ENCODE measurements at places on chromosomes 3 and 15.

- no peak for DNase-seq
Observed at GRCh38 chr3:152519376-152519775, 250.6 kb downstream of the MBNL1 start.

DNA sequence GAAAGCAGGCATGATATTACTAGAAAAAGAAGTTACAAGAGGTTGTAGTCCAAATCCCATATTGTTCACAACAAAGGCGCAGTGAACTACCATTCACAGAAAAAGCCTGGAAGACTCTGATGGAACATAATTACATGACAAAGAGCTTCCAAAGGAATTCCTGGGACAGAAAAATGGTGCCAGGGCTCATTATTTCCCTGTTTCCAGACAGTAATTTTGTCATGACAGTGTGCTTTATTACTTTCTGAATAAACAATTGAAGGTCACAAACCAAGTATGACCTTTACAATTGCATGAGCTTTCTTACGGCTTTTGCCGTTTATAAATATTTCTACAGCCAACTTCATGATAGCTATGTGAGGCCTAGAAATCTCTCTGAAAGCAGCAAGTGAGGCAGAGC, 61.0 kb downstream of the CYFIP1 start:
- DNase-seq = no peak

DNA sequence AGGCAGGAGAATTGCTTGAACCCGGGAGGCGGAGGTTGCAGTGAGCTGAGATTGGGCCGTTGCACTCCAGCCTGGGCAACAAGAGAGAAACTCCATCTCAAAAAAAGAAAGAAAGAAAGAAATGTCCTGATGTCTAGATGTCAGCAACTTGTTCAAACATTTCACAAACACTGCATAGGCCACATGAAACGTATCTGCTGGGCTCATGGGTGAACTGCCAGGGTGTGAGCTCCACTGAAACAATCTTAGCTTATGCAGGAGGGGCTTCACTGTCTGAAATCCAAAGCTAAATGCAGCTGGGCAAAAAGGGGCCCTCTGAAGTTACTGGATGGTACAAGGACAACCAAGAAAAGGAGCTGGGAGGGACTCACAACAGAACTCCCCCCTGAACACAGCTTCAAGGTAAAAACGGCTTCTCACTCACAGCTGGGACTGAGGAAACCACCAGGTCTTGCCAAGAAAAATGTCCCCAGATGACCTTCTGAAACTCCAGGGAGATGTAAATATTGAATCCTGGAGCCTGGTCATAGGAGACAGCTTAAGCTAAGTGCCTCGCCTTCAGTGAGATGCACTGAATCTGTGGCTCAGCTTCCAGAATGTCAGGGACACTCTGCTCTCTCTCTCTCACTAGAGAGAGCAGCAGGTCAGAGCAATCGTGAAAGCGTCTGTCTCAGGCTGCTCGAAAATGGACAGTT, 31.9 kb downstream of the SEC61A1 start:
- DNase-seq = no peak

GRCh38 chr3:114669614-114670013, 375.8 kb downstream of the TIGIT start:
- no peak for DNase-seq

DNA sequence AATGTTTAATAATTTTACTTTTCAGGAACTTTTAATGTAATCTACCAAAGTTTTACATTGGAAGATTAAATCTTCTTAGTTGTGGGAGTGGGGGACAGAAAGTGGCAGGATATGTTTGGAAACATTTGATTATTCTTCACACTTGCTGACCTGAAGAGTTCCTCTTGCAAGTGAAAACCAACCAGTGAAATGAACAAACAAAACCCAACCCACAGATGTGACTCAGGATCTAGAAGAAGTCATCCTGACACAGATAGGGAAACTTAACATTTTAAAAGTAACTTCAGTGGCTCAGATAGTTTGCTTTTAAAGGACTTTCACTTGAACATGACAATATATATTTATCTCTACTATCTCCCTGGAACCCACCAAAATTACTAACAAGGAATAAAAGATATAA, 55.4 kb downstream of the ASTE1 start:
- DNase-seq = no peak

GRCh38 chr3:195059006-195059350, 212.0 kb downstream of the XXYLT1 start:
- no peak for DNase-seq

- no peak for DNase-seq
Observed at GRCh38 chr15:29952225-29952624, 130.0 kb upstream of the TJP1 start.

GRCh38 chr15:84833447-84834228, 16.5 kb downstream of the ALPK3 start:
- no peak for DNase-seq

DNA sequence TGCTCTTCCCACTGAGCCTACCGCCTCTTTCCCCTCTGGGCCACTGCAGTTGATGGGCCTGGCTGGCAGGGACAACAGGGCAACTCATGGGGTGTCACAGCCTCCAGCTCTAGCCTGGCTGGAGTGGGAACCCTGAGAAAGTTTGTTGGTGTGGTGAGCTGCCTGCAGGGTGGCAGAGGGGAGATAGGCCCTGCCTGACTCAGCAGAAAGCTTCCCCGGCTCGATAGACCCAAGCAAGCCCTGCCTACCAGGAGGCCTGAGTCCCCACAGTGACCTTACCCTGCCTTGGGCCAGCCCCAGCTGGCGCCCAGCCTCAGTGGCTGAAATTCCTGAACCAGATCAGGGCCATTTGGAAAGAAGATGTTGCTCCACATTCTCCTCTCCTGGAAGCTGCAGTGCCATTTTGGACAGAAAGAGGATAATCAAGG, 29.4 kb downstream of the ABTB1 start:
- no peak for DNase-seq

DNA sequence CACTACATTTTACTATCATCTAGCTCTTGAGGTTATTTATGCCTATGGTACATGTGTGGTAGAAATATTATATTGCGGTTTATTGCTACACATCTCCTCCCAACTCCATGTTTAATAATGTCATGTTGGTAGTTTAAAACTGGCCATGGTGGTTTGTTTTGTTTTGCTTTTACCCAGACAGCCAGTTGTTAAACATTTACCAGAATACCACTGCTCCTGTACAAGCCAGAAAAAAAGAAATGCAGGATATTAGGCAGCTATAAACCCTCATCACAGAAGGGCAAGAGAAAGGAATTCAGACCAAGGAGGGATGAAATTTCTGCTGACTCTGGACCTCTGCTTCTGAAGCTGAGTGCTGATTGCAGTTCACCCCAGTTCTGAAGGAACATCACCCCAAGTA, 451.8 kb upstream of the IL12A start:
- DNase-seq = no peak

DNA sequence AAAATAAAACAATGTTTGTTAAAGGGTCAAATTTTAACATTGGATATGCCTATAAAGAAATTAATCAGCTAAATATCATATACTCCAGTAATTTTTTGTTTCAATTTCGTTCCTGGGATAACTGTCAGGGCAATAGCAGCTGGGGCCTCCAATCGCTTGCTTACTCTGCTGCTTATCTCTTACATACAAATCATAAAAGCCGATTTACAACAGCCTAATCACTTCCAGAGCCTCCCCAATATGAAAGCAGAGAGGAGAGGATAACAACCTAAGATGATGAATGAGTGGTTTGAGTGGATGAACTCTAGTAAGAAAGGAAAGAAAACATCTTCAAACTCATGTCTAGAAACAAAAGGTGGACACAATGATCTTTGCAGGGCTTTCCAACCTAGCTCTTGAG, 80.7 kb upstream of the PSMD6 start:
- no peak for DNase-seq

GRCh38 chr3:187979564-187979963, 174.4 kb upstream of the LPP start:
- DNase-seq = peak; percentile 95

DNA sequence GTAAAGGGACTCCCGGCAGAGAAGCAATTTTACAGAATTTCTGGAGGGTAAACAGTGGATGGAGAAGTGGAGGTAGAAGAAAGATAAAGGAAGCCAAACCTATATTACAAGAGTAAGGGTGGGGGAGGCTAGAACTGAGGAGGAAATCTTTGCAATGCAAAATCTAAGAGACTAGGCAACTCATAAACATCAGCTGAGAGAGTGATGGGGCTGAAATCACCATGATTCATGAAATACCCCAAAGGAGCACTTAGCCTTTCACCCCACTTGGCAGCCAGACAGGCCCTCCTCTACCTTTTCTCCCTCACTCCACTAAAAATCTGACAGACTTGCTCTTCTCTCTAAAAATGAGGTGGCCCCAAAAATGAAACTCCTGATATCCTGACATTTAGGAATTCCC, 19.5 kb upstream of the ZBTB38 start:
- DNase-seq = no peak

- no peak for DNase-seq
Observed at GRCh38 chr3:14876921-14877333, 58.2 kb downstream of the FGD5 start.

GRCh38 chr15:65079580-65079979, 3.0 kb downstream of the KBTBD13 start:
- DNase-seq = no peak

DNA sequence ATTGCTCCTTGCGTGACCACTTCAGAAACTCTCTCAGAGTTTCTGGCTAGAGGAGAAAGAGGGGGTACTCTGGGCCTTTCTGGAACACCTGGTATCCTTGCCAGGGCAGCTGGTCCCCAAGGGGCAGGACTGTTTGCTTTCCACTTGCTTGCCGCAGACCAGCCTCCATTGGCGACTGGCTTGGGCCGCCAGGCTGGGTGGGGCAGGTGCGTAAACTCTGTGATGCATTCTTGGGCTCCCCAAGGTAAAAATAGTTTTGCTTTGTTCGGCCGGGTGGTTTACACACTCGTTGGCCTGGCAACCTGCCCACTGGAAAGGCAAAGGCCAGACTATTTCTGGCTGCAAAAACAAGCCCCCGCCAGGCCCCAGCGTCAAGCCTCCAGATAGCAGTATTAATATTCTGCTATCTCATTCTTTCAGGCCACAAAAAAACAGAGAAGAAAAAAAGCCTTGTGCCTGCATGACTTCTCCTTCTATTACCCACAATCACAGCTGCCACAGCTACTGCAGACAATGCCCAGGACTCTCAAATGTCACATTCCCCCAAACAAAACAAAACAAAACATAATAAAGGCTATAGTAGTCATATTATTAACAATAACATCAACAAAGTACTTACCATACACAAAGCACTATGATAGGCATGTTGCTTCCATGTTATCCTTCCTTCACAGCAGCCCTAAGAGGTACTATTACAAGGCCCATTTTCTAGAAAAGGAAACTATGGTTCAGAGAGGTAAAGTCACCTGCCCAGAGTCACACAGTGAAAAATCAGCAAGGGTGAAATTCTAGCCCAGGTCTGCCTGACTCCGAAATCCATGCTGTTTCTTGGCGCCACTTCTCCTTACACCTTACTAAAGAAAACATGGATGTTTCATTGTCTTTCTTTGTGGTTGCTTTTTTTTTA, 14.0 kb upstream of the SSUH2 start:
- no peak for DNase-seq

- DNase-seq = no peak
Observed at GRCh38 chr3:8223766-8224165, 277.9 kb upstream of the LMCD1 start.

- peak; percentile 70 for DNase-seq
Observed at GRCh38 chr3:15629860-15630597, 28.5 kb downstream of the BTD start.

GRCh38 chr3:2603692-2604289, 505.1 kb downstream of the CNTN4 start:
- no peak for DNase-seq

DNA sequence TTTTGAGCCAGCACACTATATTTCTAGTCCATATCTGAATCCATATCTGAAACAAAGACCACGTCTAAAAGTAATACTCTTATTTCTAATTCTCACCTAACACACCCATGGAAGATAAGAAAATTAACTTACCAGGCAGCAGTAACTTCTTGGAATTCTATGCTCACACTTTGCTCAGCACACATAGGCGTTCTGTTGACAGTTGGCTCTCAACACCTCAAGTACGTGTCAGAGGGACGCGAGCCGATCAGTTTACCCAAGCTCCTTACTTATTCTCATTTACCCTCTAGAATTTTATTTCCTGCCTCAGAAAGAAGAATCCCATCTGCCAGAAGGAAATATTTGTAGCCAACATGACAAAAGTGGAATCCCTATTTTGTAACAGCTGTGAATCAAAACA, 911.9 kb downstream of the FHIT start:
- DNase-seq = no peak

DNA sequence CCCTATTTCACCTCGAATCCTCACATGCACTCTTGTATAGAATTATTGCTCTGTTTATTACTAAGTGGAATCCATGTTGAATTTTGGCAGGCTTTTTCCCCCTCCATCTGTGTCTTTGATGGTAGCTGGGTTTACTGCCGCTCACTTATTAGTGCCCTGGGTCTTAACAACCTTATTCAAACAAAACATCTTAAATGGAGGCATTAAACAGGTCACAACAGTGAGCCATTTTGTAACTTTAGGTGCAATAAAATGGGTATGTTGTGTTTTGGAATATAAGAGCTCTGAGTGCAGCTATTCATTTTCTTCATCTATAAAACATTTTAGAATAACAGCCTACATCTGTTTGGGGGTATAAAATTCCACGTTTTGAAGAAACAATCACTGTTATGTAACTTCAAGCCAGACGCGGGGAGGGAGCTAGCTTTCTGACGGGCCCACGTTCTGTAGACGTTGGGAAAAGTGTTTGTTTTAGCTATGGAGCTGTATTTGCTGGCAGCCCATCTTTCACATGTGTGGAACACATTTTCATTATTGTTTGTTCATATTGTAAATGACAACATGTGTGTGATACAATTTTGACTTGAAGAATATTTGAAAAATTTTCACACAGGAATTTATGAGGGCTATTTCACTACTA, 122.0 kb downstream of the SLC25A26 start:
- no peak for DNase-seq

DNA sequence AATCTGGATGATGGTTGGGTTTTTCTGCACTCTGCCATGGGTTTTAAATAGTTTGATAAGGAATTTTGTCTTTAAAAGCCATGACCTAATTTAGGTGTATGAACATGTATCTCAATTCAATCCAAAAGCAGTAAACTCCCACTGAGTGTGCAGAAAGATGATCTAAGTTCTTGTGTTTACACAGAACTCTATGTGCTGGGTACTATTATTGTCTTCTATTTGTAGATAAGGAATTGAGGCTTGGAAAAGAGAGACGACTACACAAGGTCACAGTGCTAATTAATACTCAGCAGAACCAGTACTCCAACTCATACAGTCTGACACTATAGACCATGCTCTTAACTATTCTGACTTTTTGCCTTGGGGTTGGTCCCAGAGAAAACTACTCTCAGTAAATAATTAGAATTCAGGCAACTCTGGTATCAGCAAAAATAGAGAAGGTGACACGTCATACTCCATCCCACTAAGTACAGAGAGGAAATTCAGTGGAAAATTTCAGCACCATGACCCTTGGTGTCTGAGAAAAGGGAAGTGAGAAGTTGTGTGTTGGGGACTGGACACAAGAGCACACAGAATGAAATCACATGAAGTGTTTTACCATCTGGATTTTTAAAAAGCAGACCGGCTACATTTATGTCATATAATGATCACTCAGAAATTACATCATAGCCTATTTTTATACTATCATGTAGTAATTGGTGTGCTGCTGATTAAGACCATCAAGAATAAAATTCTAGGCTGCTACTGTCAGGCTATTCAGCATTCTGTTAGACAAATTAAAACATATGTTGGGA, 18.3 kb upstream of the MYH15 start:
- DNase-seq = no peak
